ENCODE measurements at places on chromosomes 5 and 9.

- no peak for DNase-seq
Observed at GRCh38 chr5:62483556-62483955, 71.0 kb downstream of the IPO11 start.

GRCh38 chr5:55546947-55547346 lies 12.2 kb upstream of the PLPP1 start:
- no peak for DNase-seq

- no peak for DNase-seq
Observed at GRCh38 chr5:132017316-132017715, 5.9 kb upstream of the ACSL6 start.

- no peak for DNase-seq
Observed at GRCh38 chr5:150797384-150797783, 18.8 kb downstream of the SMIM3 start.

DNA sequence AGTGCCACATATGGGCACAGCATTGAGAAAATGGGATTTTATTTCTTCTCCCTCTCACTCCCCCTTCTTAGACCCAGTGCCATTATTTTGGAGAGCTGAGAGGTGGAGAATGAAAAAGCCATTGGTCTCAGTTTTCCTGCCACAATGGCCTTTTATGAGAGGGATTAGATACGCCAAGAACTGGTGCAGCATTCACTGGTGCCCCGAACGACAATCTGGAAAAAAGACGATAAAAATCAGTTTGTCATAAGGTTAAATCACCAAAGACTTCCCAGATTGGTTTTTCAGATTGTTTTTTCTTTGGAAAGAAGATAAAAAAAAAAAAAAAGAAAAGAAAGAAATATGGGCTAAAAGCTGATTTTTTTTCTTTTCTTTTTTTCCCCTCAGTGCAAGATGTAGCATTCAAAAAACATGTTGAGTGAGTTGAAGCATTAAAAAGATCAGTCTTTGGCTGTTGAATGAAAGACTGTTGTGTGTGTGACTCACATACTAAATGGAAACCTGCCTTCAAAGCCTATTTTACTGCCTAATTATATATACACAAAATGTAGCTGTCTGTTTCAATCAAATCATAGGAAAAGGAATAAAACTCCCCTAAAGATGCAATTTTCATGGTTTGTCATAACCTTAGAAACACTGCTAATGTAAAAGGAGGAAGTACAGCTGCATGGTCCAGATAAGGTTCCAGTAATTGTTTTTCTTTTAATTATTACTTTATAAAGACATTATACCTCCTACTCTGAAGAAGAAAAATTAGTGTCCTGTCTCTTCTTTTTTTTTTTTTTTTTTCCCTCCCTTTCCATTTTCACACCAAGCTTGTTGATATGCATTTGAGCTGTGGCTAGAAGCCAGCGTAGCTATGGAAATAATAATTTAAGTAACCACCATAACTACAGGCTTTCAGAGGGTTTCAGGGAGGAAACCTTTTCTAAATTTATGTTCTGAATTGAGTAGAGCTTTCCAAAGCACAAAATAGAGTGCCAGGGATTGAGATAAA lies 27.2 kb upstream of the ZNF608 start:
- DNase-seq: no peak

- DNase-seq: peak; percentile 96
Observed at GRCh38 chr9:21974722-21975409, 19.3 kb downstream of the CDKN2A start.

- no peak for DNase-seq
Observed at GRCh38 chr5:60497706-60498500, 202.1 kb downstream of the DEPDC1B start.

DNA sequence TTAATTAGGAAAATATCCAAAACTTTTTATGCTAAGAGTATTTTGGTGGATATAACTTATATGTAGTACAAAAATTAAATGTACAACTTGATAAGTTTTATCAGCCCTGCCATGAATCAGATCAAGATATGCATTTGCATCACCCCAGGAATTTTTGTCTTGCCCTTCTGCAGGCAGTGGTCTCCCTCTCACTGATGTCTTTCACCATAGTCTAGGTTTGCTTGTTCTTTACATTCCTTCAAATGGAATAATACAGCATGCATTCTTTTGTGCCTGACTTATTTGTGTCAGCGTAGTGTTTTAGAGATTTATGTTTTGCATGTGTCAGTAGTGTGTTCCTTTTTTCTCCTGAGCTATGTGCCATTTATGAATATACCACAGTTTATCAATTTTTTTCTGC lies 36.4 kb downstream of the RNF180 start:
- DNase-seq: no peak

GRCh38 chr5:103522586-103522985 lies 40.0 kb downstream of the NUDT12 start:
- no peak for DNase-seq

- DNase-seq: no peak
Observed at GRCh38 chr5:62506659-62507460, 71.8 kb upstream of the LRRC70 start.

DNA sequence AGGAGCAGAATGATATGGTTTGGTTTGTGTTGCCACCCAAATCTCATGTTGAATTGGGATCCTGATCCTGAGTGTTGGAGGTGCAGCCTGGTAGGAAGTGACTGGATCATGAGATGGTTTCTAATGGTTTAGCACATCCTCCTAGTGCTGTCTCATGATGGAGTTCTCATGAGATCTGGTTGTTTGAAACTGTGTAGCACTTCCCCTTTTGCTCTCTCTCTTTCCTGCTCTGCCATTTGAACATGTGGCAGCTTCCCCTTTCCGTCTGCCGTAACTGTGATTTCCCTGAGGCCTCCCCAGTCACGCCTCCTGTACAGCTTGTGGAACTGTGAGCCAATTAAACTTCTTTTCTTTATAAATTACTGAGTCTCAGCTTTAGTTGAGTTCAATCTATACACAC lies 756.8 kb upstream of the CDH6 start:
- no peak for DNase-seq

DNA sequence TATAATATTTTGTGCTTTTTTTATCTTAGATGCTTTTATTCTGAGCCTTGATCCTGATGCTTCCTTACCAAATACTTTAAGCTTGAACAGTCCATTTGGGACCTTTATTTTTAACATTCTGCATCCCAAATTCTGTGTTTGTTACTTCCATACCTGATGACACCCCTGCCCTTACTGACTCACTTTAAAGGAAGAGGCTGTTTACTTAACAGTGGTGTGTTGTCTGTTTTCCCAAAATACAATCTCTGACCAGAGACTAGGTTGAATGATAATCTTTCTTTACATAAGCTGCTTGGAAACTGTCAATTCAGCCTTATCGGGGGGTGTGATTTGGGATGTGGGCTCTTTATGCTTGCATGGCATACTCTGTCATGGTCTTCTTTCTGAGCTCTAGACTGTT lies 71.1 kb downstream of the SNX24 start:
- DNase-seq: no peak

GRCh38 chr9:95197692-95198271 lies 119.7 kb downstream of the FANCC start:
- no peak for DNase-seq

GRCh38 chr5:43294226-43294625 lies 19.0 kb downstream of the HMGCS1 start:
- no peak for DNase-seq

- no peak for DNase-seq
Observed at GRCh38 chr9:22740781-22741180, 294.2 kb downstream of the DMRTA1 start.

- no peak for DNase-seq
Observed at GRCh38 chr9:7338586-7339281, 460.8 kb downstream of the DMAC1 start.

GRCh38 chr9:80797101-80797829 lies 892.1 kb downstream of the TLE1 start:
- DNase-seq: no peak

DNA sequence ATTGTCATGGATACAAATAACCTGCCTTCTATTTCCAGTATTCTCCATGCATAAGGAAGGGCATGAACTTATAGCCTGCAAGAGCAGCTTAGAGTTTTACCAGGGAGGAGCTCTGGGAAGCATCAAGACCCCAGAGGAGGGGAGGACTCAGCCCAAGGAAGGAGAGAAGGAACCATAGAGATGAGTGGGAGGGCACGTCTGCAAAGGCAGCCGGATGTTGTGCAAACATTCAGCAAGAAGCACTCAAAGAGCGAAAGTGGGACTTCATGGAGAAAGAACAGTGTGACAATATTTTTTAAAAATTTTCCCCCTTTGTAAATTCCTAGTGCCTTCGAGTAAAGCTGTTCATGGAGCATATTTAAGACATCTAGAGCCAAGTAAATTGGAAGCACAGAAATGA lies 270.1 kb upstream of the PTGER4 start:
- DNase-seq: no peak

GRCh38 chr5:68011801-68012200 lies 203.8 kb upstream of the PIK3R1 start:
- no peak for DNase-seq

DNA sequence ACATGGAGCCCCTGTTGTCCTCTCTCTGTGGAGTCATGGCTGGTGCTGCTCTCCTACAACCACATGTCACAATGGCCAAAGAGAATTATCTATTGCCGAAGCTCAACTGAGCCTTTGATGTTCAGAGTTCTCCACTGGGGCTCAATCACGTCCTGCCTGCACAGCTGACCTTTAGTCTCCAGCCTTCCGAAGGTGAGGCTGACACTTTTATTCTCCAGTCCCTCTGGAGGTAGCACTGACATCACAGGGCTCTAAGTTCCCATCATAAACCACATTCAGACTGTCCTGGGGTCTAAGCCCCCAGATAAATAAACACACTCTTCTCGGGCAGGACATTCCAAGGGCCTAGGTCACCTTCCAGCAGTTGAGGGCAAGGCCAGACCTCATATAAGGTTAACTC lies 23.4 kb downstream of the ADCY2 start:
- DNase-seq: no peak

GRCh38 chr9:86494644-86495111 lies 140.5 kb upstream of the TUT7 start:
- no peak for DNase-seq

GRCh38 chr5:1190837-1191239 lies 10.6 kb upstream of the SLC6A19 start:
- DNase-seq: peak; percentile 48

DNA sequence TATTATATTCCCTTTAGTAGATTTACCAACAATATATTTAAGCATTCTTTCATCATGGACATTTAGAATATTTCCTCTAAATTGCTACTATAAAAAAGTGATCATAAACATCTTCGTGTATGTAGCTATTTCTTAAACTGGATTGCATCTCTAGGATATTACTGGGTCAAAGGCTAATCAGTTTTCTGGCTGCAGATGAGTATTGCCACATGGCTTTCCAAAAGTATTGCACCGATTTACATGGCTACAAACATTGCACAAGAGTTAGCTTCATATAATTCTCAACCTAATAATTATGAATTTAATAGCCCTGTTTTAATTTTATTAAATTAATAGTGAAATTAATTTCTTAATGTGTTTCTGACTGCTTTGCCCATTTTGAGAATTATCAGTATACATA lies 183.4 kb downstream of the DMRT2 start:
- no peak for DNase-seq

GRCh38 chr5:42301349-42301748 lies 121.9 kb upstream of the GHR start:
- no peak for DNase-seq

DNA sequence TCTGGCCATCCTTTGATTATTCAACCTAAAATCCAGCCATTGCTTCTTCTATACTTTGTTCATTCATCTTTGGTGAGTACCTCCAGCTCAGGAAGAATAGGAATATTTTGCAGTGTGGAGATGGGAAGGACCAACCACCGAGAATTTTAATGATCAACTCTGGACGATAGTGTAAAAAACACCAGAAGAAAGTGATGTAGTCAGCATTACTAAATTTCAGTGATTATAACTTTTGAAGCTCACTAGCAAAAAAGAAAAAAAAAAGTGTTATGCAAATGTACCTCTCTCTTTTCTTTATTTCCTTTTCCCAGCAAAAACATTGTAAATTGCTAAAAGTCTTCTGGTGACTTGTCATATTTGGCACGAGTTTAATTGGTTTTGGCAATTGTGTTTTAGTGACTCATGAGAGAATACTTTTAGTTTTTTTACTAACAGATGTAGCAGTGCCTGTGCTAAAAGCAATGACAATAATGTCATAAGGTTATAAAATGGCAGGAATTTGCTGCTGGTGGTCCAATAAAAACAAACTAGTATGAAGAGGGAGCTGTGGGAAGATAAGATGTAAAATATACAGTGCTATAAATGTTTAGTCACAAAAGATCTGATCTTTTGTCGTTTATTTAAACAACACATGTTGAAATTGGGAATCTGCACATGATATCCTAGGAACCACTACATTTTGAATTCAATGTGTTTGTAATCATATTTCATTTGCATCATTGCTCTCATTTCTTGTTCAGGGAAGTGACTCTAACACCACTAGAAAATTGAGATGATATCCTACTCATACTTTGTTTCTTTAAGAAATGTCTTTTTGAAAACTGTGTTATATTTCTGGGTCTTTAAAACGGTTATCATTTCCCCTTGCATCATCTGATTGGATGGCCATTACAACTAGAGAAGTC lies 81.3 kb upstream of the ERCC6L2 start:
- no peak for DNase-seq

- DNase-seq: no peak
Observed at GRCh38 chr9:110261632-110262031, 5.3 kb upstream of the TXN start.

- DNase-seq: no peak
Observed at GRCh38 chr5:44402084-44402483, 12.9 kb upstream of the FGF10 start.

DNA sequence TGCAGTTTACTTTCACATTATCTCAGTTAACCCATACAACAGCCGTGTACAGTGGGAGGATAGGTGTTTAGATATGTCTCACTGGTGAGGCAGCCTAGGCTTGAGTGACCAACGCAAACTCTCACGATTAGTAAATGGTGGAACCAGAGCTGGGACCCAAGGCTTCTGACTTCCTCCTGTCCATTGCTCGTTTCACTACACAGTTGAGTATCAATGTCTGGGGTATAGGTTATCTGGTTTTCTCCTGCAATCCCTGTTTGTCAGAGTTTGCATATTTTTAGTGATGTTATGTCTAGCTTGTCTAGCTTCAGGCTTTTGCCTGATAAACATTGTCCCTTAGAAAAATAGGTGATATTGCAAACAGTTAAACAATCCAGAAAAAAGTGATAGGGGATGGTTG lies 62.6 kb downstream of the NUP214 start:
- DNase-seq: no peak

GRCh38 chr5:169354263-169354662 lies 53.3 kb upstream of the SLIT3 start:
- no peak for DNase-seq

DNA sequence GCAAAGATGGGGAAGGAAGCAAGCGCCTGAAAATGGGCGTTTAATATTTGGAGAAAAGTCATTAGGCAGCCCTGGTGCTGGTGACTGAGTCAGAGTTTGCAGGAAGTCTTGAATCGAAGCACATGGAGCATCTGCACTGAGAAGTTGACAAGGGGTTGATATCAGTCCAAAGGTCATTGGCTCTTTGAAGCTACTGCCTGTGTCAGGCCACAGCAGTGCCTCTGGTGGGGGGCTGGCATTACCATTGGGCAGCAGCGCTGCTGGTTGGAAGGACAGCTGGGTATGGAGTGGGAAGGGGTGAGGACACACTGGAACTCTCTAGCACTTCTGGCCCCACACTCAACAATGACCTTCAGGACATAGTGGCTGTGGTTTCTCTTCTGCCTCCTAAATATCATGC lies 150.4 kb upstream of the ERCC6L2 start:
- DNase-seq: no peak

All from RWPE2 (cell line).